ENCODE measurements at places on chromosomes 12 and 14.

DNA sequence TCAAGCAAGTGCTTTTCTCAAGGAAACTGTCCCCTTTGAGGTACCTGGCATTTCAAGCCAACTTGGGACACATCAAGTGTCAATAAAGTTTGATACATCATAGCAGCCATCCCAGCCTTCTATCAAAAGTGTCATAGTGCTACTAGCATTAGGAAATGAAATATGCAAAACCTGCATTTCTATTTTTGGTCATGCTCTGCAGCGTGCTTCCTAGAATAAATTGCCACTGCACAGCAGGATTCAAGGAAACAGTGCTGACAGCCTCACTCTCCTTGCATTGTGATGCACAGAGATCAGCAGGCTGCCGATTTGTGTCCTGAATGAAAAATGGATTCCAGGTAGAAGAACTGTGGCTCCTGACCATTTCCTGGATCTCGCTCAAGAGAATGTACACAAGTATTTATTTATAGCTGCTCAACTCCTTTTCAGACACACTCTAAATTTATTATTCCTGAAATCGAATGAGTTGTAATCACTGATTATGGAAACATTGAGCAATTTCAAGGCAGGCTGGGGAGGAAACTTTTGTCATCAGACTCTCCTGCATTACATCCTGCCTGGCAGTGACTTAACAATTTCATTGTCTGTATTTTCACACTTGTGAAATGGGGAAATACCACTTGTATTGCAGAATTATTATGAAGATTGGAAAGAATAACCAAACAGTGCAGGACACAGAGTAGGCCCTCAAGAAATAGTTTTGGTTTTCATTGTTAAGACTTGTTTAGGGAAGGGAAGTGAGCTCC is 120.9 kb downstream of the SLC38A6 start:
- DNase-seq: peak; percentile 14

- DNase-seq: no peak
Measured at GRCh38 chr14:76726551-76726970, 34.7 kb upstream of the VASH1 start.

- DNase-seq: no peak
Measured at GRCh38 chr12:1291601-1292332, 300.7 kb downstream of the ERC1 start.

- DNase-seq: no peak
Measured at GRCh38 chr14:103022685-103023044, 34.7 kb downstream of the CDC42BPB start.

- no peak for DNase-seq
Measured at GRCh38 chr12:42996869-42997431, 407.4 kb upstream of the PRICKLE1 start.

DNA sequence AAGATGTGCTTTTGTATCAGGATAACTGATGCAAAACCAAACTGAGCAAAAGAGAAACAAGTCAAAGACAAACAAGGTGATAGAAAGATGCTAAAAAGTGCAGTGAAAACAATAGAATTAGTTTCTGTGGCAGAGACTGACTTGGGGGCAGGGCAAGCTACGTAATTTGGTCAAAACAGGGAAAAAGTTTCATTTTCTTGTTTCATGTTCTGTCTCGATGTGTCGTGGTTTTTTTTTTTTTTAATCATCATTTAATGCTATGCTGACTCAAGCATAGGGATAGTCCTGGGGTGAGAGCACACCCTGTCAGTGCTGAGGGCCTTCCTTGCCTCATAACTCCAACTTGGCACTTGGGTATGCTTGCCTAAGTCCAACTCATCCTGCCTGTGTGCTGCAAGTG is 144.1 kb upstream of the PTPRQ start:
- no peak for DNase-seq

GRCh38 chr14:96231526-96232130 is 24.4 kb upstream of the BDKRB1 start:
- no peak for DNase-seq

DNA sequence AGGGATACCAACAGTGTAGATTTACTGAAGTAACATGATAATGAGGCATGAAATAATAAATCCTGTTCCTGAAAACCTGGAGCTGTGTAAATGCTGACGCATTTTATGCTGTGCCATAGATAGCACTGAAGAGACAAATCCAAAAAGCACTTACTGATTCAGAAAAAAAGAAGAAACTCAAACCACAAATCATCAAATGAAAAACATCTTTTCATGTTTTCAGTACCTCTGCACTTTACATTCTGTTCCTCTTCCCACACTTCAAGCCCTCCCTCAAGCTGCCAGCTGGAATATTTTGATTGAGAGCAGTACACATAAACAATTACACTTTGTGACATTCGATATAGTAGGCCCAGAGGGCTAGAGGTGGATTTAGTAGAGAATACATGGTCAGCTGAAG is 362.3 kb downstream of the NAV3 start:
- DNase-seq: no peak

DNA sequence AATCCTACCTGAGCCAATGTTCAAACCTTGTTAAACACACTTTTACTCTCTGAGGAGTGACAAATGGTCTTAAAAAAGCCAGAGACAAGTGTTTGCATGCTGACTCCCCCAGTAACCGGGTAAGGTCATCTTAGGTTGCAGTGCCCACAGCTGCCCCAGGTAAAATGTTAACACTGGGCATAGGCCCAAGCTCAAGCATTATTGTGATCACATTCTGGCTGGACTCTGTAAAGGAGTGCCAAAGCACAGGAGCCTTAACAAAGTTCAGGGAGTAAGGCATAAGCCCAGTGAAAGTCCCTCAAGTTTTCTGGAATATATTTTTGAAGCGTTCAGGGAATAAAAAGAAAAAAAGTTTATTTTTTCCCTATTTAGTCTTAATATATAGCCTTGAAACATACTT is 8.6 kb downstream of the EDDM3A start:
- no peak for DNase-seq

GRCh38 chr12:21001778-21002177 is 129.2 kb upstream of the SLCO1B1 start:
- DNase-seq: no peak

DNA sequence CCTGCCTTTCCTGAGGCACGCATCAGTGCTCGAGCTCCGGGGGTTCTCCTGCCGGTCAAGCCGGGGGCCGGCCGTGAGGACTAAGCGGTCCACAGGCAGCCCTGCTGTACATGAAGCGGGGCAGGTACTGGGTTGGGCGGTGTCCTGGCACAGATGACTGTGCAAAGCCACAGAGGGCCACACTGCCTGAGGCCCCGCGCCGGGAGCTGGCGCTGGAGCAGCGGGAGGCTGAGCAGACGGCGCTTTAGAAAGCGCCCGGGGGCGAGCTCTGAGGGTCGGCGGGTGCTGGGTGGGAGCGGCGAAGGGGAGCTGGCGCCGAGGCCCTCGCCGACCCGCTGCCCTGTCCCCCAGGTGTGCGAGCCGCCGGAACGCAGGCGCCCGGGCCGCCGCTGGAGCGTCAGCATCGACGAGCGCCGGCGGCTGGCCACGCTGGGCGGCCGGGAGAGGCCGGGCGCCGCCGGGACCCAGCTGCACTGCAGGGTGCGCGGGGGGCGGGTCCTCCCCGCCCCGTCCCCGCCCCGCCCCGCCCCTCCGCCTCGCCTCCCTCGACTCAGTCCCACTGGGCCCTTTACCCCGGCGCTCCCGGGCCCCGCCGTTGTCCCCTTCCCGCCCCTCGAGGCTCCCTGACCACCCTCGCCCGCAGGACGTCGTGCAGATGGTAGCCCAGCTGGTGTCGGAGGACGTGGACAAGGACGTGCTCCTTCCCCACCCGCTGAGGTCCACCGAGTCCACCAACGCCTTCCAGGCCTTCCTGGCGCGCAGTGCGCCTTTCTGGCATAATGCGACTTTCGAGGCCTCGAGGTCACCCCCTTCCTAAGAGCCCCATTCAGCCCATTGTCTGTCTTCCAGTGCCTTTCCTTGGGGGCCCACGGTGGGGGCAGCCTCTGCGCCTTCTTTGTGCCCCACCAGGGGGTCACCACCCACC is 8.3 kb upstream of the MTA1 start:
- no peak for DNase-seq

DNA sequence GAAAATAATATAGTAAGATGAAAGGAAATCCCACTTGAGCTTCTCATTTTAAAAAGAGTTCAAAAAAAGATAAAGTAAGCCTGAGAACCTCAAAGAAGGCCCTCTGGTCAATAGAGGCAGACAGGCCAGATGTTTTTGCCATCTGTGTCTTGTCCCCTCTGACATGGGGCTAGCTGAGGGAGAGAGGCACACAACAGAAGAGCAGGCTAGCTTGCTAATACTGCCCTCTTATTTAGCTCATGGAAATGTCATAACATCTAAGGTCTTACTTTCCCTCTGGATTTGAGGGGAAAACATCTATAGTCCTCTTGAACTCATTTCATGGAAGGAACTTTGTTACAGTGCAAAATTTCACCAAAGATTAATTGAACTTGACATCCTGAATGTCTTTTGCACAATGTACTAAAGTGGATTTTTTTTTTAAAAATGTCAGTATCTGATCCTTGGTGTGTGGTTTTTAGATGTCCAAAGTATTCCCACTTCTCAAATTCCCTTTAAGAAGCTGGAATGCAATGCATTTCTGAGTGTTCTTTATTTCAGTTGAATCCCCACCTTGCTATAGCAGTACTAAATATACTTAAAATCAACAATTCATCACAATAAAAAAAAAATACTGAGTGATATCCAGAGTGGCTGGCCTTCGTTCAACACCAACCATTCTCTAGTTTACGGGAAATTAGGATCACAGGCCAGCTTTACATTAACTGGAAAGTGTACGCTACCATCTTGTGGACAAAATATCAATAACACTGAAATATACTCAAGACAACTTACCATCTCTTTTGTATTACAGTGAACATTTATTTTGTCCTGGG is 176.7 kb downstream of the PAH start:
- no peak for DNase-seq

- DNase-seq: no peak
Measured at GRCh38 chr12:112905451-112906089, 1.2 kb upstream of the OAS1 start.

DNA sequence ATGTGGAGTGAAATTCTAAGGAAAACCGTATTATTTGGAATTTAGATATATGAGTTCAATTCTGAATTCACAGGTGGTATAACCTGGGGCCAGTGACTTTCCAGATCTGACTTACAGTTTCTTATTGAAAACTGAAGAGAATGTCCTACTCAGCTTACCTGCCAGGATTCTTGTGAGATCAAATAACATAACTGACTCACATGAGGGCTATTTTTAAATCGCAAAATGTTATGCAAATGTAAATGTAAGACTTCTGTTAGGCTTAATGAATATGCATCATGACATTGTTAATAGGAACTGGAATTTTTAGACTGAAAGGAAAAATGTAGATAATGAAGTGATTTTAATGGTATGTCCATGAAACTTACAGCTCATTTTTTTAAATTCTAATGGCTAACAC is 1142.1 kb downstream of the FLRT2 start:
- DNase-seq: no peak

GRCh38 chr12:68374307-68374982 is 42.3 kb upstream of the MDM1 start:
- no peak for DNase-seq

DNA sequence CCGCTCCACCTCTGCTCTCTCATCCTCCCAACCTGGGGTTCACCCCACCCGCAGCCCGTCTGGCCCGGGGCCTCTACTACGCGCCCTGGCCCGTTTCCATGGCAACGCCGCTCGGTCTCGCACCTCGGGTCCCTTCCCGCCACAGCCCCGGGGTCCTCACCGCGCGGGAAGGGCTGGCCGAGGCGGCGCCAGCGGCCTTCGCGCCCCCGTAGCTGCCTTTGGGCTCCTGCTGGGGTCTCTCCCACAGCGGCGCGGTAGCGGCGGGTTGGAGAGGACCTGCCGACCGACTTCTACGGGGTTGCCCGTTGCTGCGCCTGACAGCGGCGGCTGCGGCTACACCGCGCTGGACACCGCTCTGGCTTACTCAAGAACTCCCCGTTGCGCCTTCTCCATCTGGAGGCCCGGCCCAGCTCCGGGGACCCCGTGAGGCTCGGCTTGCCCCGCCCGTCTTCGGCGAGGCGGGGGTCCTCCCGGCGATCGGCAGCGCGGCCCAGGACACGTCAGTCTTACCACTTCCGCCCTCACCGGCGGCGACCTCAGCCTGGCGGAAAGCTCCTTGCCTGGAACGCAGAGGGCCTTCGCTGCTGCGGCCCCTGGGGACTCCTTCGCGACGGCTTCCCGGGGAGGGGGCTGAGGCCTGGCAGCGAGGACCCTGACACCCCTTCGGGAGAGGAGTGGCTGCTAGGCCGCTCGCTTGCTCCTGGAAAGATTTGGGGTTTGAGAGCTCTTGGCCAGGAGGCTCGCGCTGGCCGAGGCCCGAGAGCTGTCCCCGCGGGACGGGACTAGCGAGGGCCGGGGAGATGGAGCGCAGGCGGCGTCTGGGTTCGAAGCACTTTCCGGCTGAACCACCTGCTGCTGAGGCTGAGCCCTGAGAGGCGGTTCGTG is at the start of gene TM9SF1:
Gene TM9SF1 (minus strand): TSS at position 256 of the 885 bp plus-strand sequence. CDS start 422 bp downstream, outside the sequence.
- DNase-seq: peak; percentile 93

DNA sequence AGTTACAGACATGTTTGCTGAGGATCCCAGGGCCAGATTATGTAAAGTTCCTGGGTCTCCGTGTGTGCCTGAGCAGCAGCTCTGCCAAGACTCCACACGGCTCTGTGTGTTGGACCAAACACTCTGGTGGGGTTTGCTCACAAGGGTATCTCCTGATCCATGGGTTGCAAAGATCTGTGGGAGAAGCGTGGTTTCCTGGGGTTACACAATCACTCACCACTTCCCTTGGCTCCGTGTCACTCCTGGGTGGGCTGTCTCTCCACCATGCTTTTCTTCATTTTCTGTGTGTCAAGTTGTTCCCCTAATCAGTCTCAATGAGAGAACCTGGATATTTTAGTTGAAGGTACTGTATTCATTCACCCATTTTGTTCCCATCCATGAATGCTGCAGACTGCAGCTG is 1088.8 kb downstream of the FSCB start:
- no peak for DNase-seq

GRCh38 chr12:1357711-1358110 is 236.7 kb downstream of the FBXL14 start:
- no peak for DNase-seq

- DNase-seq: no peak
Measured at GRCh38 chr14:55911776-55912175, 206.4 kb upstream of the PELI2 start.

DNA sequence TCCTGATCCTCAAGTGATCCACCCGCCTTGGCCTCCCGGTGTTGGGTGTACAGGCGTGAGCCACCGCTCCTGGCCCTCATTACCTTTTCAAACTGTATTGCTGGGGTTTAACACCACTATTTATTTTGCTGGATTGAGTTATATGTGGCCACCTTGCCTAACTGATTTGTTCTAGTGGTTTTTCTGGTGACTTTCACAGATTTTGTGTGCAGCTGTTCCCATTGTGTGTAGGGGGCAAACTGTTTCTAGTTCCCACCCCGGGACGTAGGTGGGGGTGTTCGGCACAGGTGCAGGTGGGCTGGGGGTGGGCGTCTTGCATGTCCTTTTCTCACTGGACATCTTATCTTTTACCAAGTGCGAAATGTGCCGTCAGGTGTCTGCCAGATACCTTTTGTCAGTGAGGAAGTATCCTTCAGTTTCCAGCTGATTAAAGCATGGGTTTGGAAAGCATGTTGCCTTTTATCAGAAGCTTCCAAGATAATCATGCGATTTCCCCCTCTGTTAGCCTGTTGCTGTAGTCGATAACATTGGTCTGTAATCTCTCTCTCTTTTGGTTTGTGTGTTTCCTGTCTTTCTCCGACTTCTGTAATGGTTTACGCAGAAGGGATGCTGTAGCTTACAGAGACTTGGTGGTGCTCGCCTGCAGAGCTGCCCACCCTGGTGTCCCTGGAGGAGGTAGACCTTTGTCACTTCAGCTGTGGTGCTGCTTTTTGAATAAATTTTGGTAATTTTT is 33.6 kb downstream of the AACS start:
- DNase-seq: no peak

- DNase-seq: no peak
Measured at GRCh38 chr12:98735821-98736220, 90.7 kb downstream of the APAF1 start.

- DNase-seq: no peak
Measured at GRCh38 chr12:57752668-57753000, 524 bp upstream of the CDK4 start.

All from cerebellum (tissue), 4 donors.